ENCODE measurements at places on chromosomes 3 and 15. TPM values are rescaled to one million over a fixed set of nuclear protein-coding genes. Genes with fewer than 3 reads are reported as not detected.

DNA sequence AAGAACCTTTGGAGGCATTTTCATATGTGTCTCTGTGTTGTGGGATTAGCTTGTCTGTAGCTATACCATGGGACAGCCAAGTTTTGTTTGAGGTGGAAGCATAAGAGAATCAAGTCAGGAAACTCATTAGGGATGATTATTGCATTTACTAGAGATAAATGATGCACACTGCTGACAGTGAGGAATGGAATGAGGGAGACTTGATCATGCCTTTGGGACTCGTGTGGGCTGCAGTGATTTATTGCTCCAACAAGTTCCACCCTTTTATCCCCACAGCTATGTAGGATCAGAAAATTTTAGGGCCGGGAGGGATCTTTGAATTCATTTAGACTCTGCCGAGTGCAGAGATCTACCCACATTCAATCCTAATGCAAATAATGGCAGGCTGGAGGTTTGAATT lies 16.3 kb downstream of the ZNF385D start:
- DNase-seq: peak; percentile 82

DNA sequence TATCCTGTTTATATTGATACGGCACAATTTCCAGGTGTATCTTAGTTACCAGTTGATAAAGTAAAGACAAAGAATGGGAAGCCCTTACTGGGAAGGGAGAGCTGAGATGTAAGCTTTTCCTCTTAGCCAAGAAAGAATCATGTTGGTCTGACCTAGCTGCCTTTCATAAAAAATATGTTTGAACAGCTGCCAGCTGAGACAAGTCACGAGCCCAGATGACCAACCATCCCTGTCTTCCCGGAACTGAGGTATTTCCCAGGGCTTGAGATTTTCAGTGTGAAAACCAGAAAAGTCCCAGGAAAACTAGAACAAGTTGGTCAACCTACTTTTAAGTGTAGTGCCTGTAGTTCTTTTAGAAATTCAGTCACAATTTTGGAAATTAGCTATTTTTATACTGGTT lies 3.6 kb upstream of the MYH15 start:
- no peak for DNase-seq

DNA sequence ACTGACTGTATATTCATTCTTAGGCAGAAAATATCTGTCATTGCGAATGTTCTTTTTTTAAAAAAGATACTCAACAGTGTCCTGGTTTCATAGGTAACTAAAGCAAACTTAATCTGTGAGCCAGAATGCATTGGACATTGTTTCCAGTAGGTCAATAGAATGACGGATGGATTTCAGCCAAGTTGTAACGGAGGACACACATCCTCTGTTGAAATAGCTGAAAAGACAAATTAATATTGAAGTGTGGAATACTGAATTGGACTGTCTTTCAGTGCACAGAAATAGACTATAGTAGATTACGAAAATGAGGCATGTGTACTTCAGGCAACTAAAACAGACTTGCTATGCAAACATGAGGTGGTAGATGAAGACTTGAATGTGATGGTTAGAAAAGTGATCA lies 461.6 kb downstream of the WDR72 start:
- no peak for DNase-seq

- DNase-seq: peak; percentile 88
Measured at GRCh38 chr3:122977746-122978466, 49.7 kb downstream of the SEMA5B start.

GRCh38 chr3:168267179-168267578 lies 171.5 kb upstream of the GOLIM4 start:
- DNase-seq: no peak

DNA sequence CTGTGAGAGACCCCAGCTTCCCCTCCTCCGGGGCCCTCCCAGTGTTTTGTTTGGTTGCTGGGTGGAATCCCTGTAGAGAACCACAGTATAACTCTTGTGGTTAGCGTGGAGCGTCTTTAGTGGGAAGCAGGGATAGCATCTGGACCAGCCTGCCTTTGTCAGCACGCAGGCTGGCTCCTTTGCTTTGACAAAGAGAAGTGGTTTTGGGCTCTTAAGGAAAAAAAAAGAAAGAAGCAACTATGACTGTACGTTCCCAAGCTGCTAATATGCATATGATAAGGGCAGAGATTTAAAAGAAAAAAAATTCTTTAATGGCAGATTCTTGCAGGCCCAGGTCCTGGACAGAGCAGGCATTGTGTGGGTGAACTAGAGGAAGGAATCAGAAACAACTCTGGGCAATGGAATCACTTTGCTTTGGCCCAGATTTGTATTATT lies 340.8 kb upstream of the CTDSPL start:
- no peak for DNase-seq

- no peak for DNase-seq
Measured at GRCh38 chr15:76565366-76565765, 228.8 kb downstream of the ISL2 start.

DNA sequence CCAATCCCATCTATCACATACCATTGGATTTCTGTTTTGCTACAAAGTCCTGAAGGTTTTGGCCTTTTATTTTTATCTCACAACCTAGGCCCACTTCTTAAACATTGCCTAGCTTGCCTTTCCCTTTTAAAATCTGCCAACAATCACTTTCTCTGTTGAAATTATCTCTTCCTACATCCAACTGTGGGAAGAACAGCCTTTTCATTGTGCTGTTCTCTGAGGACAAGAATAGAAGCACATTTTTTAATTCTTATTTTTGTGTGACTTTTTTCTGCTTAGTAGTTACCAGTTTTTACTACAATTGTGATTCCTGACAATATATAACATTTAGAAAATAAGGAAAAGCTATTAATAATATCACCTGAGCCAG lies 159.2 kb downstream of the CNTN6 start:
- no peak for DNase-seq

The NEK4 gene
- 22.7 TPM for total RNA-seq

The KBTBD13 gene
- not detected for total RNA-seq

The CNTN3 gene
- total RNA-seq: 0.36 TPM

The BUB1B gene
- total RNA-seq: 2.2 TPM

Measured in osteoblast (primary cell).